NCI-H748 treated with DMSO at 0.1 percent for 48 hours (cell line): ENCODE measurements at places on chromosomes 7 and 10.

DNA sequence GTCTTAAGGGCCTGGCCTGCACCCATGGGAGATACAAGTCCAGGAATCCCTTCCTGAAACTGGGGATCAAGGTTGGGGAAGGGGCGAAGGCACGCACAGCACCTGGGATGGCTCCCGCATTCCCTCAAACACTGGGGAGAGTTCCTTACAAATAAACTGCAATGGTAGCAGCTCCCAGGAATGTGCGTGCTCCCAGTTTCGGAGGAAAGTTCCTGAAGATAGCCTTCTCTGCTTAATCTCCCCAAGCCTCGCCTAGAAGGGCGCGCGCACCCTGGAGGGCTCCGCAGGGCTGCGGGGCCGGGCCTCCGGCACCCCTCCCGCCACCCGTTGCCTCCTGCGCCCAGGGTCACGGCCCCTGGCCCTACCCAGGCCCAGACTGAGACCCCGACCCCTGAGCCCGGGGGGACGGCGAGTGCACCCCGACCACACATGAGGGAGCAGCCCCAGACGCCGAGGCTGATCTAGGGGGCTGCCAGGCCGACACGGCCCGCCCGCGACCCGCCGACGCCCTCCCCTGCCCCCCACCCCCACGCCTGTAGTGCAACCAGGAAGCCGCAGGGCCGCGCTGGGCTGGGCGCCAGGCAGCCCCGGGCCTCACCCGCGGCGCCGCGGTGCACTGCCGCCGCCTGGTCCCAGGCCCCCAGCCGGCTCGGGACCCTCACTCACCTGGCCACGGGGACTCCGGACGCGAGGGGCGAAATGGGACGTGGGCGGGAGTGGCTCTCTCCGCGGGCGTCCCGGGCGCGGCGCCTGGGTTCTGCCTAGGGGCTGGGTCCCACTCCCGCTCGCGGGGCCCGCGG lies 460 bp downstream of the ANXA11 start:
- DNase-seq = no peak

DNA sequence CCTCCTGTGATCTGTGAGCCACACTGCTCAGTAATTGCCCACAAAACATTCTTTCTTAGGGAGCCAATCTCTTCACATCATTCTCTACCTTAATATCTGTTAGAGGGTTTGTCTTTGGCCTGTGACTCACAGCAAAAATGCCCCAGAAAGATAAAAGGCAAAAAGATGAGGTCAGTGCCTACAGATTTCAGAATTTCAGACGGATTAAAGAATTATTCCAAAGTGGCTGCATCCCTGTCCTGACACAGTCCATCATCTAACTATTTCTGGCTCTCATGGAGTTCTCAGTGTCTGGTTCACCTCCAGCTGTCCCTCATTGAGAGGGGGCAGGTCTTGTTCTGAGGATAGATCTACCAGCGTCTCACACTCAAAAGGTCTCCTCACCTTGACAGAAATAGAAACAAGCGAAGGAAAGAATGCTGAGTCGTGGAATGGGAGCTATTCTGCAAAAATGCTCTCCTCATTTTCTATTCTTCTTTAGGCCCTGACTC lies 138.5 kb upstream of the AOAH start:
- DNase-seq = no peak

GRCh38 chr10:5813091-5813340 lies 218 bp downstream of the GDI2 start:
- no peak for DNase-seq

GRCh38 chr10:31744025-31744424 lies 184.6 kb downstream of the ARHGAP12 start:
- no peak for DNase-seq
